ENCODE measurements at places on chromosomes 12 and 14.

- DNase-seq: peak; percentile 81
Observed at GRCh38 chr14:77133720-77134338, 7.8 kb downstream of the ZDHHC22 start.

- no peak for DNase-seq
Observed at GRCh38 chr14:81971911-81972310, 438.3 kb upstream of the SEL1L start.

- DNase-seq: no peak
Observed at GRCh38 chr14:99966037-99966835, 99.0 kb upstream of the EVL start.

- DNase-seq: no peak
Observed at GRCh38 chr12:27965966-27966365, 6.6 kb downstream of the PTHLH start.

DNA sequence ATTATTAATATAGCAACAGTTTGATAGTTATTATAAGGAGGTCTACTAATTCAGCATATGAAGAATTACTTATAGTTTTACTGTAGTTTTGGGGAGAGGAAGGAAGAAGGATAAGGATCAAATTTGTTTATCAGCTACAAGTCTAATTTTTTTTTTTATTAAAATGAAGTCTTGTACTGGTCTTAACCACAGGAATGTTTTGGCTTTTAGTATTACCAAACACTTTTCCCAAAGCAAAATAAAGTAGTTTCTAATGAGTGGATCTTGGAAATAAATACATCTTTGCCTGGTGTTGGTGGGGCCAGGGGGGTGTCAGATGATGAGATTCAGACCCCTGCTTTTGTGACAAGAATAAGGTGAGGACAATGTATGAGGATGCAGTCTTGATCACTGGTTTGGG lies 57.2 kb upstream of the ZDHHC17 start:
- no peak for DNase-seq

- DNase-seq: no peak
Observed at GRCh38 chr14:32438517-32438916, 109.4 kb downstream of the AKAP6 start.

DNA sequence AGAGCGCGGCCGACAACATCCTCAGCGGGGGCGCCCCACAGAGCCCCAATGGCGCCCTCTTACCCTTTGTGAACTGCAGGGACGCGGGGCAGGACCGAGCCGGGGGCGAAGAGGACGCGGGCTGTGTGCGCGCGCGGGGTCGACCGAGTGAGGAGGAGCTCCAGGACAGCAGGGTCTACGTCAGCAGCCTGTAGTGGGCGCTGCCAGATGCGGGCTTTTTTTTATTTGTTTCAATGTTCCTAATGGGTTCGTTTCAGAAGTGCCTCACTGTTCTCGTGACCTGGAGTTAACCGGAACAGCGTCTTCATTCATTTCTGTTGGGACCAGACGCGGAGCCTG lies 103.8 kb upstream of the FKBP4 start:
- DNase-seq: peak; percentile 71

DNA sequence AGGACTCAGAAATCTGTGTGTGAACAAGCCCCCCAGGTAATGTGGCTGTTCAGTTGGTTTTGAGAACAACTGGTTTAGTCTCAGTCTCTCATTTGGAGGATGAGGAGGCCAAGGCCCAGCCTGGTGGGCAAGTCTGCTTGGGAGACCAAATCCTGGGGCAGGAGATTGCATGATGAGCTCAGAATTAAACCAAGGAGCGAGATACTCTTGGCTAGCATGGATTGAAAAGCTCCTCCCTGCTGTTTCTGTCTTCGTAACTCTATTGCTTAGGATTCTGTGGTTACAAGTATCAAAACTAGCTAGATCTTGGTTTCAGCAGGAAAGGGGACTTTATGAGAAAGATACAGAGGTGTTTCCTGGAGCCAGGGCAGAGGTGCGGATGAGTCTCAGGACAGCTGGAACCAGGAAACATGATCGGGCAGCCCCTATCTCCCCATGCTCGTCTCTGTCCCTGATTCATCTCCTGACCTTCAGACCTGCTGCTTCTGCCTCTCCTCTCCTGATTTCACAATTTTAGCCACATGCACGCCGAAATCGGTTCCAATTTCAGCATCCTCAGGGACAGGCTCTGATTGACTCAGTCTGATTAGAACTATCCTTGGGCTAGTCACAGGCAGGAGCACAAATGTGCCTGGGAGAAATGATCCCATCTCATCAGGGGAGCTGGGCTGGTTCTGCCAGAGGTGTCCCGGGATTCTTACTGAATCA lies 40.2 kb upstream of the RIN3 start:
- no peak for DNase-seq

- no peak for DNase-seq
Observed at GRCh38 chr12:5808981-5809380, 136.1 kb downstream of the ANO2 start.

DNA sequence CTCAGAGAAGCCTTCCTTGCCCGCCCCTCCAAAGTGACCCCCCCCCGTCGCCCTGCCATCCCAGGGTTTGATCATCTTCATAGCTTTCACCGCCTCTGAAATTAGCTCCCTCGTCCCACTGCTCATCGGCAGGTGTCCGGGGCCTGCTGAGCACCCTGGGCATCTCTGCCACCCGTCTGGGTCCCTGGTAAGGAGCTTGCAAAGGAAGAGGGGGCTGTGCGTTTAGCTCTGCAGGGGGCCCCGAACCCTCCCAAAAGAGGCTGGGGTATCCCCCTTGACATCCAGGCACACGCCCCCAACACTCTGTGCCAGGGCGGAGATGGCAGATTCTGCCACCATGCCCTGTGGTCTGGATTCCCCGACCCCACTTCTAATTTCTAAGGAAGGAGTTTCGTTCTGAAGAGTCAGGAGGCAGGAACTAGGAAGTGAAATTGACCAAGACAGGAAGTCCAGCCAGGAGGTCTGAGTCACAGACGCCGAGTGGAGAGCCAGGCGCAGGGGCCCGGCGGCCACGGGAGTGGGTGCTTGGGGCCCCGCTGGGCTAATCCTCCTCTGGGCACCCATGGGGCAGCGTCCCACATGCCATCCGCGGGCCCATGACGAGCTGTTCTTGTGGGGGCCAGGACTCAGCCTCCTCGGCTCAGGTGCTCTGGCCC lies 95.7 kb downstream of the RFLNA start:
- no peak for DNase-seq

DNA sequence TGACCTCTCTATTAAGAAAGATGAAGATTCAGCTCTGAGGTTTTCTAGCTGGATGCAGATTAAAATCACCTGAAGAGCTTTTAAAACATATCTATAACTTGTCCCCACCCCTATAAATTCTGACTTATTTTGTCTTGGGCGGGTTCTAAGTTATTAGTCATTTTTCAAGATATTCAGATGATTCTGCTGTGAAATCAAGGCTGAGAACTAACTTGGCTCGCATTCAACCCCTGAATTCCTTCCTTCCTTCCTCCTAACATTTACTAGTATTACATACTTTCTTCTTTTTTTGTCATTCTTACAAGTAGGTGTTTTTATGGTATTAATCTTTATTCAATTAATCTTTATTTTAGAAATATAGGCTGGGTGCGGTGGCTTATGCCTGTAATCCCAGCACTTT lies 55.4 kb downstream of the SSPN start:
- DNase-seq: no peak

- no peak for DNase-seq
Observed at GRCh38 chr12:74624201-74624600, 86.6 kb downstream of the ATXN7L3B start.

DNA sequence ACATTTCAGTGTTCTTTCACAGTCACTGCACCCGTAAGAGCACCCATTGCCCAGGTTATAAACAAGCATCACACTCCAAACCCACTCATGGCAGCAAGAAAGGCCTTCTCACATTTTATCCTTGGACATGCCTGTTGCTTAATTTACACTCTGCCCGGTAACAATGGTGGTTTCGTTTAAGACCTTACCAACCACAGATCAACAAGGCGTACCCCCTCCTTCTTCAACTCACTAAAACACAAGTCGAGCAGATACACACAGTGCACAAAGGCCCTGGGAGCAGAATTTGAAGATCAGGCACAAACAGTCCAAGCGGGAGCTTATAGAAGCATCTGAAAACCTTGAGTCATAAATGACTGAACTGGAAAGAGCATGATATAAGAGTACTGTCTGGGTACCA lies 98.1 kb downstream of the GALC start:
- no peak for DNase-seq

DNA sequence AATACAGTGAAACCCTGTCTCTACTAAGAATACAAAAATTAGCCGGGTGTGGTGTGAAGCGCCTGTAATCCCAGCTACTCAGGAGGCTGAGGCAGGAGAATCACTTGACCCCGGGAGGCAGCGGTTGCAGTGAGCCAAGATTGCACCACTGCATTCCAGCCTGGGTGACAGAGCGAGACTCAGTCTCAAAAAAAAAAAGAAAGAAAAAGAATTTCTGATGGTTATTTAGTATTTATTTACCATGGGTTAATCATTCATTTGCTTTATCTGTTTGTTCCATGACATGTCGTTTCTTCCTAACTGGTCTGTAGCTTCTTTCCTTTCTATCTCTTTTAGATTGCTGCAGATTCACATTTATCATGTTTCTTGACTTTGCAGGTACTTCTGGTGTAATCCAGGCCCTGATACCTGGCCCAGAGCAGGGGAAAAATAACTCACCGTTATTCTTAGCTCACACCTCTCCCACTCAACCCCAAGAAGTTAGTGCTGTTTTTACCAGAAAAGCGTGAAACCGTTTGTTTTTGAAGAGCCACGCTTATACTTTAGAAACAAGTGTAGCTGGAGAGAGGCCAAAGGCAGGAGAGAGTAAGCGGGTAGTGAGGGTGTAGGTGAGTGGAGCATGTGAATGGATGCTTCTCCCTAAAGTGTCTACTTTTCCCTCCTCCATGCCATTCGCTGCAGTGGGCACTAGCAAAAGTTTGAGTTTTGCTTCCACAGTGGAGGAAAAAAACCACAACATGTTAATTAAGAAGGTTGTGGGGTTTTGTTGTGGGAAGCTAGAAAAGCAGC lies 45.4 kb downstream of the SRGAP1 start:
- DNase-seq: no peak

DNA sequence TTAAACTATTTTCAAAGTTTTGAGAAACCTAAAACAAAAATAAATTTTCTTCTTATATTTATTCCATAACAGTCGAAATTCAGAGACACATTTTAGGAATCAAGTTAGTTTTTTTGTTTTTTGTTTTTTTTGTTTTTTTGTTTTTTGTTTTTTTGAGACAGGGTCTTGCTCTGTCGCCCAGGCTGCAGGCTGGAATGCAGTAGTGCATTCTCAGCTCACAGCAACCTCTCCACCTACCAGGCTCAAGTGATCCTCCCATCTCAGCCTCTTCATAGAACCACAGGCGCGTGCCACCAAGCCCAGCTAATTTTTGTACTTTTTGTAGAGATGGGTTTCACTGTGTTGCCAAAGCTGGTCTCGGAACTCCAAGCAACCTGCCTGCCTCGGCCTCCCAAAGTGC lies 18.5 kb upstream of the DNAAF2 start:
- no peak for DNase-seq

GRCh38 chr14:95217391-95217900 lies 60.1 kb upstream of the DICER1 start:
- DNase-seq: no peak

- peak; percentile 36 for DNase-seq
Observed at GRCh38 chr12:123602651-123603195, 824 bp downstream of the DDX55 start.

DNA sequence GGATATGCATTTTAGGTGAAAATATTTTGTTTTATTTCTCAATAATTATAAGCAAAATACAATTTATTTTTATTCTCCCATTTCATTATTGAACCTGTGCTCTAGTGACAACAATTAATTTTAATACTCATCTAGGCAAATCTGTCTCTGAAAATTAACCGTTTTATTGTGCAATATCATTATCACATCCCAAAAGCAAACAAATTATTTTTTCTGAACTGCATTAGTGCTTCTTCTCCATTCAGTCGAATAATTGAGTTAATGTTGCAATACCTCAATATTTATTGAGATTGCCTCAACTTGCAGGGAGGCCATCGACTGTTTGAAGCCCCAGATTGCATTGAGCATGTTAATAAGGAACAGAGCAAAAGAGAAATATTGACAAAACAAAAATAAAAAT lies 303.2 kb upstream of the LRFN5 start:
- DNase-seq: no peak

GRCh38 chr12:1873531-1874510 lies 44.6 kb downstream of the CACNA2D4 start:
- DNase-seq: no peak

- DNase-seq: no peak
Observed at GRCh38 chr12:112112409-112113133, 4.0 kb upstream of the NAA25 start.

GRCh38 chr14:39763402-39763890 lies 331.2 kb upstream of the FBXO33 start:
- DNase-seq: no peak

DNA sequence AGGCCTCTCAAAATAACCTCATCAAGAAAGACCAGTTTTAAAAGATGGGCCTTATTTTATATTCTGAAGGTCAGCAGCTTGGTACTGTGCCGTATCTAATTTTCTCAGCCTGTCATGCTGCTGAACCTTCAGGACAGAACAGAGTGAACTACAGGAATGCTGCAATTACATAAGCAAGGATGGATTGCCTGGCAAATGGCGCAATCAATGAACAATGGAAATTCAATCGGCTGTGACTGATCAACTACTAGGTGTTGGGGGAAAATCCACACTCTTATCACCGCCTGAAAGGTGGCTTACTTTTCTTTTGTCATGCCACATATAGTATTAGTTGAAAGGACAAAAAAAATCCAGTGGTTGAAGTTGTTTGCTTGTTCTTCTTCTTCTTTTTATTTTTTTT lies 8.5 kb downstream of the ACSS3 start:
- DNase-seq: no peak

DNA sequence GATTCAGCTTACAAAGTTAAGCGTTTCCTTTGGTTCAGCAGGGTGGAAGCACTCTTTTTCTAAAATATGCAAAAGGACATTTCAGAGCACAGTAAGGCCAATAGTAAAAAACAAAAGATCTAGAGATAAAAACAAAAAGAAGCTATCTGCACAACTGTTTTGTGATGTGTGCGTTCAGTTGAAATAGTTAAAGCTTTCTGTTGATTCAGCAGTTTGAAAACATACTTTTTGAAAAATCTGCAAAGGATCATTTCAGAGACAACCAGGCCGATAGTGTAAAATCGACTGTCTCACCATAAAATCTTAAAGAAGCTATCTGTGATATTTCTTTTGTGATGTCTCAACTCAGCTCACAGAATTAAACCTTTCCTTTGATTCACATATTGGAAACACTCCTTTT lies 300.0 kb upstream of the ALG10B start:
- DNase-seq: no peak

DNA sequence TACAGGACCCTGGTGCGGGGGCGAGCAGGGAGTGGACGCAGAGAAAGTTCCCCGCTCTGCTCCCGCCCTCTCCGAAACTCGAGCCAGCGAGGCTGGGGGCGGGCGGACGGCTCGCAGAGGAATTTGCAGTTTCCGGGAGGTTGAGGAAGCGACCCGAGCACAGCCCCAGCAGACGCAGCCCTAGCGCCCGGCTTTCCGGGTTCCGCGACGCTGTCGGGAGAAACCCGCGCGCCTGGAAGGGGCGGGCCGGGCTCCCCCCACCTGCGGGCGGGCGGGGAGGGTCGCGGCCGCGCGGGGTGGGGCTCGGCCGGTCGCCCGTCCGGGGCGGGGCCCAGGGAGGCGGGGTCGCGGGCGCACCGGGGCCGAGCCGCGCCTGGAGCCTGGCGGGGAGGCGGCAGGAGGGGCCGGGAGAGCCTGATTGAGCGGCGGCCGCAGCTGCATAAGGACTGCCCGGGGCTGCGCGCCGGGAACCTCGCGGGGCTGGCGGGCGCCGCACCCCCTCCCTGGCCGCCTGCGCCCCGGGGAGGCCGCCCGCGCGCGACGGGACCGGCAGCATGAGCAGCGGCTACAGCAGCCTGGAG lies at the start of gene RASSF3:
TSS of gene RASSF3 (plus strand) at position 417 of the 581 bp plus-strand sequence. CDS start at position 555, 138 bp downstream.
- DNase-seq: peak; percentile 78
